Purkinje cell (primary cell): ENCODE measurements at places on chromosomes 12 and 14. TPM values are rescaled to one million over a fixed set of nuclear protein-coding genes. Genes with fewer than 3 reads are reported as not detected.

Gene RHOJ
- polyA plus RNA-seq = 2.0 and 7.8 TPM in 2 replicates

Gene TMEM229B
- 1.2 and 2.0 TPM in 2 replicates for polyA plus RNA-seq

Gene GPRC5D
- polyA plus RNA-seq = not detected in 2 replicates

Gene SCN8A
- 30.8 and 40.5 TPM in 2 replicates for polyA plus RNA-seq

Gene RIMBP2
- polyA plus RNA-seq = 6.8 and 7.0 TPM in 2 replicates

Gene TAS2R7
- polyA plus RNA-seq = 0.30 TPM in 1 of 2 replicates, not detected in the other

Gene RNASE1
- polyA plus RNA-seq = 10.1 and 37.8 TPM in 2 replicates

Gene TDG
- 12.9 and 16.4 TPM in 2 replicates for polyA plus RNA-seq

Gene OR4E2
- polyA plus RNA-seq = not detected in 2 replicates

Gene DNAJC22
- not detected in 2 replicates for polyA plus RNA-seq

Gene AKT1
- polyA plus RNA-seq = 0.87 and 1.9 TPM in 2 replicates

Gene CCDC184
- polyA plus RNA-seq = 41.6 and 68.9 TPM in 2 replicates

Gene CRIP1
- polyA plus RNA-seq = 2.9 TPM in 1 of 2 replicates, not detected in the other

Gene IAPP
- not detected in 2 replicates for polyA plus RNA-seq

Gene GLIPR1L1
- 3.4 and 4.4 TPM in 2 replicates for polyA plus RNA-seq

Gene CCNT1
- polyA plus RNA-seq = 5.7 and 17.9 TPM in 2 replicates

Gene EIF4B
- polyA plus RNA-seq = 33.8 and 44.0 TPM in 2 replicates

Gene CDCA4
- polyA plus RNA-seq = 0.36 and 1.2 TPM in 2 replicates

Gene TESPA1
- polyA plus RNA-seq = 13.2 TPM in 1 of 2 replicates, not detected in the other

Gene RIPK3
- not detected in 2 replicates for polyA plus RNA-seq

Gene PRB4
- polyA plus RNA-seq = not detected in 2 replicates

Gene LMO3
- 13.2 and 71.5 TPM in 2 replicates for polyA plus RNA-seq

Gene KLRD1
- 0.09 and 0.32 TPM in 2 replicates for polyA plus RNA-seq

Gene PRPH
- not detected in 2 replicates for polyA plus RNA-seq

Gene HNF1A
- polyA plus RNA-seq = not detected in 2 replicates

Gene TAS2R19
- polyA plus RNA-seq = 0.81 and 2.3 TPM in 2 replicates

Gene ZC3H10
- 0.46 and 0.65 TPM in 2 replicates for polyA plus RNA-seq

Gene SMCO2
- not detected in 2 replicates for polyA plus RNA-seq

Gene SPATA7
- 10.9 and 18.8 TPM in 2 replicates for polyA plus RNA-seq

Gene CHGA
- polyA plus RNA-seq = 16.3 TPM in 1 of 2 replicates, not detected in the other

Gene A2ML1
- polyA plus RNA-seq = 0.07 TPM in 1 of 2 replicates, not detected in the other

Gene NPFF
- 0.91 TPM in 1 of 2 replicates, not detected in the other for polyA plus RNA-seq

Gene CLEC4C
- not detected in 2 replicates for polyA plus RNA-seq

Gene RIC8B
- polyA plus RNA-seq = 7.7 and 8.4 TPM in 2 replicates

Gene NXPH4
- 0.93 TPM in 1 of 2 replicates, not detected in the other for polyA plus RNA-seq

Gene GZMB
- not detected in 2 replicates for polyA plus RNA-seq

Gene AMDHD1
- 3.9 and 4.2 TPM in 2 replicates for polyA plus RNA-seq

Gene GPR84
- polyA plus RNA-seq = not detected in 2 replicates

Gene IL22
- 2.3 TPM in 1 of 2 replicates, not detected in the other for polyA plus RNA-seq

Gene KLRG1
- polyA plus RNA-seq = 2.8 and 11.9 TPM in 2 replicates

Gene FERMT2
- polyA plus RNA-seq = 14.0 and 17.0 TPM in 2 replicates
